ENCODE measurements at places on chromosomes 1 and 21. TPM values are rescaled to one million over a fixed set of nuclear protein-coding genes. Genes with fewer than 3 reads are reported as not detected.

CD84 gene
- not detected for total RNA-seq

GBP3 gene
- 65.3 TPM for total RNA-seq

INSRR gene
- total RNA-seq, result not detected

CLDN14 gene
- 1.3 TPM for total RNA-seq
